ENCODE measurements at places on chromosomes 1 and 21.
A peak's percentile ranks its signal among the peaks of the same experiment; 100 is the strongest.

DNA sequence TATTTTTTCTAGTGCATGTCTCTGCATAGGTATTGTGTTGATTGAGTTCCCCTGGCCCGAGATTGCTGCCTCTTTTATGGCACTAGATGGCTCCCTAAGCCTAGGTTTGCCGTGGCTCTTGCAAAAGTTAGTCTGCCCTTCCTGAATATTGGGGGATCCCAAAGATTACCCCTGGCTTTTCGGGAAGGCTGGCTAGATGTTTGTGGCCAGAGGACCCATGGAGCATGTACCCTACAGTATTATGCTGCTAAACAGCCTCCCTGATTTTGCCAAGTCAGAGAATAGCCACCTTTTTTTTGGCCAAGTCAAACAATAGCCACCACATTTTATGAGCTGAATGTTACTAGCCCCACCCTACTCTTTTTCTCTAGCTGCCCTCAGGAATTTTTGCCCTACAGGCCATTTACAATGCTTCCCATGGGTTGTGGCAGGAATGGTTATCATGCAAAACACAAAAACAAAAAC, 343.2 kb downstream of the OLFM3 start:
- no peaks in the 10 kb centered on the region for H3K4me1 ChIP-seq
- H3K27ac ChIP-seq, result no peak overlapping the region
- H3K4me3 ChIP-seq, result no peak overlapping the region
- DNase-seq, result no peak
- H3K27me3 ChIP-seq, result no peaks in the 10 kb centered on the region

DNA sequence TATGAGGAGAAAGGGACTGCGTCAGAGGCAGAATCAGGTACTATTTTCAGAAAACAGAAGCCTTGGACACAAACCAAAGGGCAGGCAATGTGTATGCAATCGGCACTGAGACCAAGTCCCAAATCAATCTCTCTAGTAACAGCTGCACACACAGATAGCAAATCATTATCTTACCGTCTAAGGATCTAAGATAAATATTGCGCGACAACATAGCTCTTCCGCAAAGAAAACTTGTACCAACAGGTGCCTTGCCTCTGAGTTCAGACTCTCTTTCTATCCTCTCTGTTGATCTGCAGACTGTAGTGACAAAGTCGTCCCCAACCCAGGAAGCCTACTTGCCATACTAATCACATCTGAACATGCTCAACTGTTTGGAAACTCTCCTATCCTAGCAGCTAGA, 22.6 kb upstream of the SAMD13 start:
- H3K36me3 ChIP-seq, result no peaks in the 10 kb centered on the region
- DNase-seq, result no peak
- H3K4me1 ChIP-seq, result no peaks in the 10 kb centered on the region
- H3K4me3 ChIP-seq, result no peak overlapping the region
- no peak overlapping the region for H3K27ac ChIP-seq

GRCh38 chr1:205629751-205630150, 2.1 kb downstream of the ELK4 start:
- H3K36me3 ChIP-seq, result no peaks in the 10 kb centered on the region
- DNase-seq, result no peak
- peaks cover 7% of the 10 kb centered on the region for H3K4me1 ChIP-seq
- no peak overlapping the region for H3K27ac ChIP-seq

DNA sequence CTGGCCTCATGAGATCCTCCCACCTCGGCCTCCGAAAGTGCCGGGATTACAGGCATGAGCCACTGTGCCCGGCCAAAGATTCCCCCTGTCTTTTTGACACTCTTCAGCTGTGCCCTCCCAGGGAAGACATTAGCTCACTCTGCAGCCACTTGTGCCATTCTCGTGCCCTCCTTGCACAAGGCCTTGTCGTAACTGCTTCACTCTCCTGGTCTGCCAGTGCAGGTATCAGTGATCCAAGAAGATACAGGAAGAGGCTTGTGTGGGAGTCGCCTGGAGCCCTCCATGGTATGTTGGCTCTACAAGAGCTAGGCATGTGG, 22.0 kb upstream of the WDR26 start:
- peak overlapping the region; percentile 98 for H3K27ac ChIP-seq
- no peaks in the 10 kb centered on the region for H3K27me3 ChIP-seq
- H3K4me3 ChIP-seq, result no peak overlapping the region
- DNase-seq, result no peak
- H3K4me1 ChIP-seq, result no peaks in the 10 kb centered on the region

DNA sequence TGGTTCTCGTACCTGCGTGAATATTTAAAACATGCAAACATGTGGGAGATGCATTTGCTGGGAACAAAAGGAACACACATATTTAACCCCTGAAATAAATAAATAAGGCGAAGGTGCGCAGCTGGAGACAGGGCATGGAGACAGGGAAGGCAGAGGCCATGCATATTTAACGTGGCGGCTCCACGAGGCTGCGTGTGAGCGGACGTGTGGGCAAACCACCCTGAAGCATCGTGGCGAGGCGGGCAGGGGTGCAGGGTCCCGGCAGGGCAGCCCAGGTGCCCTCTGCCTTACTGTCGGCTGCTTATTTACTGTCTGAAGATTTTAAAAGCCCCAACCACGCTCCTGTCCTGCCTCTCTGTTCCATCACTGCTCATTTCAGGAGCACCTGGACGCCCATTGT, 104.0 kb upstream of the ACTRT2 start:
- no peak overlapping the region for H3K4me3 ChIP-seq
- H3K36me3 ChIP-seq, result no peaks in the 10 kb centered on the region
- H3K27ac ChIP-seq, result no peak overlapping the region
- no peak for DNase-seq

GRCh38 chr1:88961647-88962275, 30.7 kb downstream of the KYAT3 start:
- H3K4me1 ChIP-seq, result no peaks in the 10 kb centered on the region
- H3K27ac ChIP-seq, result no peak overlapping the region
- H3K27me3 ChIP-seq, result no peaks in the 10 kb centered on the region
- no peak for DNase-seq
- peaks cover 14% of the 10 kb centered on the region for H3K36me3 ChIP-seq
- no peak overlapping the region for H3K4me3 ChIP-seq

DNA sequence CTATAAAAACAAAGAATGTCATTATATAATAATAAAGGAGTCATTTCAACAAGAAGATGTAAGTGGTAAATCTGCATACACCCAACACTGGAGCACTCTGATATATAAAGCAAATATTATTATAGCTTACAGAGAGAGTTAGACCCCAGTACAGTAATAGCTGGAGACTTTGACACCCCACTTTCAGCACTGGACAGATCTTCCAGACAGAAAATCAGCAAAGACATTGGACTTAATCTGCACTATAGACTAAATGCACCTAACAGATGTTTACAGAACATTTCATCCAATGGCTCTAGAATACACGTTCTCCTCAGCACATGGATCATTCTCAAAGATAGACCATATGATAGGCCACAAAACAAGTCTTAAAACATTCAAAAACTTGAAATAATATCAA, 20.0 kb upstream of the KCNH1 start:
- H3K36me3 ChIP-seq, result no peaks in the 10 kb centered on the region
- no peak overlapping the region for H3K4me3 ChIP-seq
- H3K4me1 ChIP-seq, result no peaks in the 10 kb centered on the region
- DNase-seq, result no peak
- H3K27ac ChIP-seq, result no peak overlapping the region

- no peak overlapping the region for H3K4me3 ChIP-seq
- no peaks in the 10 kb centered on the region for H3K4me1 ChIP-seq
Observed at GRCh38 chr1:233543338-233544255, 70.3 kb upstream of the KCNK1 start.

GRCh38 chr21:36627242-36627641, 71.7 kb upstream of the SIM2 start:
- H3K4me1 ChIP-seq, result no peaks in the 10 kb centered on the region
- no peak overlapping the region for H3K4me3 ChIP-seq
- H3K27ac ChIP-seq, result no peak overlapping the region
- no peaks in the 10 kb centered on the region for H3K36me3 ChIP-seq
- no peak for DNase-seq
- no peaks in the 10 kb centered on the region for H3K27me3 ChIP-seq

- DNase-seq, result no peak
- no peaks in the 10 kb centered on the region for H3K27me3 ChIP-seq
Observed at GRCh38 chr21:25737421-25737820, 2.6 kb downstream of the GABPA start.

DNA sequence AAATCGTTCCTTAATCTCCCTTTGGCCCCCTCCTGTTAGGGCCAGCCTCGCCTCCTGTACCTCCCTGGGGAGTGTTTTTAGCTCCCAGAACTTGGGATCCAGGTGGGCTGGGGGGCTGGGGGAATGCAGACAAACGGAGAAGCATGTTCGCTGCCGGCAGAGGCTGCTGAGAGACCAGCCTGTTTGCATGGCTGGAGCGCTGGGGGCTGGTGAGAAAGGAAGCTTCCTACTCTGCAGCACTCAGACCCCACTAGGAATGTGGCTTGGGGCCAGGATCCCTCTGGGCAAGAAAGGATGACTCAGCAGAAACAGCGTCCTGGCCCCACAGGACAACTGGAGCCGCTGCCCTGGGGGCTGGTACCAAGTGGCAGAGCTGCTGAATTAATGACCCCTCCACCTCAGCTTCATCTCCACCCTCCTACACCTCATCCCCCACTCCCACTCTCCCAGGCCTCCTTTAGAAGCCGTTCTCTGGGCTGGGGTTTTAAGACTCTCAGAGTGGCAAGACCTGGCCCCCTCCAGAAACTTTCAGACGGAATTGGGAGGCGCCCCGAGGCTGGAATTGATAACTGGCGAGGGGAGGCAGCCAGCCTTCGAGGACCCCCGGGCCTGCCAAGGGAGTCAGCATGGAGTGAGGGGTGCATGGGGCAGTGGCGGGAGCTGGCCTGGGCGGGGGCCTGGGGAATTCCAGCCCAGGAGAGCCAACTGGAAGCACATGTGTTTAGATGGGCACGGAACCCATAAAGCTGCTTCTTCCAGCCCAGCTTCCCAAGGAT, 28.5 kb upstream of the EPS8L3 start:
- no peaks in the 10 kb centered on the region for H3K27me3 ChIP-seq
- H3K4me3 ChIP-seq, result no peak overlapping the region
- no peaks in the 10 kb centered on the region for H3K36me3 ChIP-seq
- peak; percentile 58 for DNase-seq
- H3K4me1 ChIP-seq, result peaks cover 24% of the 10 kb centered on the region
- H3K27ac ChIP-seq, result peak overlapping the region; percentile 82

DNA sequence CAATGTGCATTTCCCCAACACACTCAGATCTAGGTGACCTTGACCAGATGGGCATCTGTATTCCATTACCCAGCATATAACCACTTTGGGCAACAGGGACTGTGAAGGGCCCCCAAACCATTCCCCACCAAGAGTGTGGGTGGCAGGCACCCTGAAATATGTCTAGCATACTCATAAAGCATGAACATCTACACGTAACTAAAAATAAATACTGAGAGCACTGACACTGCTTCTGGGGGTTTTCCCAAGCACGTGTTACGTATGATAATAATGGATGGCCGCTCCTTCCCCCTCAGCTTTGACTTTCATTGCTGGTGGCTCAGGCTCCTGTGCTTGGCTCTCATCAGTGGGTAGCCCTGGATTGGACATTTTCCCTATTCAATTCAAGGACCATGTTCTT, 39.1 kb downstream of the IGSF3 start:
- no peak for DNase-seq
- H3K27me3 ChIP-seq, result no peaks in the 10 kb centered on the region
- H3K27ac ChIP-seq, result no peak overlapping the region
- H3K36me3 ChIP-seq, result no peaks in the 10 kb centered on the region
- no peak overlapping the region for H3K4me3 ChIP-seq

DNA sequence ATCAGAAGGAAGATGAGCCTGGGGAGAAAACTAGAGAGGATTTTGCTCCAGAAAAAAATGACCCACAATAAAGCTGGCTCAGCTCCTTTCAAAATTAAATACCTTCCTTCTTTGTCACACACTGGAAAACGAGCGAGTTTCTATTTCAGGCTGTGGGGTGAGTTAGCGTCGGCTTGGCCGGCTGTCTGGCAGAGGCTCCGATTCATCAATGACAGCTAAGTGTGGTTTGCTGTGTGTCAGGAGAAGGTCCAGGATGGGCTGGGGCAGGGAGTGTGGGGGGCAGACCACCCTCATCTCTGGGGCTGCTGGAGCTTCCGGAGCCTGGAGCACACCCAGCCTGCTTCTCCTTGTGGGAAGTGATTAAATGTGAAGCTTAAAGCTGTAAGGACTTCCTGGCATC, 120.2 kb downstream of the ETS2 start:
- DNase-seq, result no peak
- H3K27ac ChIP-seq, result peak overlapping the region; percentile 85
- H3K4me1 ChIP-seq, result peaks cover 10% of the 10 kb centered on the region
- H3K4me3 ChIP-seq, result peak overlapping the region; percentile 21
- H3K36me3 ChIP-seq, result no peaks in the 10 kb centered on the region

- no peaks in the 10 kb centered on the region for H3K27me3 ChIP-seq
- no peaks in the 10 kb centered on the region for H3K36me3 ChIP-seq
- no peaks in the 10 kb centered on the region for H3K4me1 ChIP-seq
- H3K27ac ChIP-seq, result no peak overlapping the region
- no peak for DNase-seq
Observed at GRCh38 chr21:20661745-20662422, 336.3 kb upstream of the NCAM2 start.

GRCh38 chr21:45532826-45533360, 9.3 kb downstream of the SLC19A1 start:
- H3K36me3 ChIP-seq, result no peaks in the 10 kb centered on the region
- no peak for DNase-seq
- H3K4me3 ChIP-seq, result no peak overlapping the region
- no peaks in the 10 kb centered on the region for H3K4me1 ChIP-seq
- no peaks in the 10 kb centered on the region for H3K27me3 ChIP-seq

GRCh38 chr1:216462066-216462775, 39.0 kb upstream of the USH2A start:
- H3K27ac ChIP-seq, result no peak overlapping the region
- H3K4me3 ChIP-seq, result no peak overlapping the region
- no peak for DNase-seq
- no peaks in the 10 kb centered on the region for H3K4me1 ChIP-seq
- H3K27me3 ChIP-seq, result no peaks in the 10 kb centered on the region
- no peaks in the 10 kb centered on the region for H3K36me3 ChIP-seq

DNA sequence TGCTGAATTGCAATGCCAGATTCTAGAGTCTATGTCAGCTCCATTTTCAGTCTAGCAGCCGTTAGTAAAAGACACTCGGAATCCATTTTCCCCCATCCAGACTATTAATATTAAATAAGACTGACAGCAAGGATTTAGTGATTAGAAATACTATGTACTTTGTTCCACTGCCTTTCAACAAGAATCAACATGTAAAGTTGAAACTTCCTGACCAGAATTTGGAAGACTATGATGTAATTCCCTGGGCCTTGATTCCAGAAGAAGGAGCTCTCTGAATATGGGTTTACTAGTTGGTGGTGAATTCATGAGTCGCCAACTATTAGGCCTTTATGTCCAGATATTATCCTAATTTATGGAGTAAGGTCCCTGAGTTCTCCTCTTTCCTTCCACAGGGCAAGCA, 24.8 kb downstream of the KDM1A start:
- H3K27me3 ChIP-seq, result no peaks in the 10 kb centered on the region
- no peaks in the 10 kb centered on the region for H3K4me1 ChIP-seq
- DNase-seq, result no peak
- H3K27ac ChIP-seq, result no peak overlapping the region
- H3K36me3 ChIP-seq, result no peaks in the 10 kb centered on the region

DNA sequence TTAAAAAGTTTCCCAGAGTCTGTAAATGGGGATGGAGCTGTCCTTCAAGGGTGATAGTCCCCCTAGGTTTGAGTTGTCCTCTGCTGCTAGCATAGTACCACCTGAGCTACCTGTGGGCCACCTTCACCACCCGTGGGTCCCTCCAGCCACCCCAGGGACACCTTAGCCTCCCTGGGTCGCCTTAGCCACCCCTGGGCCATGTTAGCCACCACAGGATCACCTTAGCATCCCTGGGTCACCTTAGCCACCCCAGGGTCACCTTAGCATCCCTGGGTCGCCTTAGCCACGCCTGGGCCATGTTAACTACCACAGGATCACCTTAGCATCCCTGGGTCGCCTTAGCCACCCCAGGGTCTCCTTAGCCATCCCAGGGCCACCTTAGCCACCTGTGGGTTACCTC, 67.1 kb downstream of the ADARB1 start:
- H3K36me3 ChIP-seq, result no peaks in the 10 kb centered on the region
- H3K4me1 ChIP-seq, result no peaks in the 10 kb centered on the region
- H3K27ac ChIP-seq, result no peak overlapping the region
- no peaks in the 10 kb centered on the region for H3K27me3 ChIP-seq
- DNase-seq, result no peak

All from breast epithelium (tissue), 4 donors.